GM12891 (cell line): ENCODE measurements at places on chromosomes 12 and 14.
A peak's percentile ranks its signal among the peaks of the same experiment; 100 is the strongest.

GRCh38 chr12:107655281-107656065 lies 30.1 kb upstream of the PWP1 start:
- no peak for DNase-seq

DNA sequence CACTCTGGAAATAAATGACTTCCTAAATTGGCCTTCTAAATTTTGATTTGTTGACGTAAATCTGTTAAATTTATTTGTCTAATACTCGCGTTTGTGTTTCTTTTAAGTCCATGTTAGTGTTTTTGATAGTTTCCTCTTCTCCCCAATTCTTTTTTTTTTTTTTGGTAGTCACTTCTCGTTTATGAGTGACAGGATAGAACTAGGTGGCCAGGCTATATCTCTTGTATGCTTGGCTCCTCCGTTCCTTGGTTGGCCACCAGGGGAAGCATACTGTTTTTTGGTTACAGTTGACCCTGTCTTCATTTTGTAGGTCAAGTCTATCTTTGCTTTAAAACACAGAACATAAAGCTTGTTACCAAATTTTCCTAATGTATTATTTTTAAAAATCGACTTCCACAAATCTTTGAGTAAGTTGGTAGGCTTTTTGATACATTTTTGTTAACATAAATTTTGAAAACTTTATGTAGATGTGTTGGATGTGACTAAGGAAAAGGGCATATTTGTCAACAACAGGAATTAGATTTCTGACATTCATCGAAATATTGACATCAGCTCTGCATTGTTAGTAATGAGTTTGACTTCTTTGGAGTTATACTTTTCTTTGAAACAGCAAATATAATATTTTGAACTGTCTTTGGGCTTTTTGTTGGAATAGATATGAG lies 2.2 kb downstream of the RCOR1 start:
- DNase-seq = peak; percentile 62

GRCh38 chr12:98379106-98379505 lies 136.3 kb upstream of the TMPO start:
- DNase-seq = no peak

DNA sequence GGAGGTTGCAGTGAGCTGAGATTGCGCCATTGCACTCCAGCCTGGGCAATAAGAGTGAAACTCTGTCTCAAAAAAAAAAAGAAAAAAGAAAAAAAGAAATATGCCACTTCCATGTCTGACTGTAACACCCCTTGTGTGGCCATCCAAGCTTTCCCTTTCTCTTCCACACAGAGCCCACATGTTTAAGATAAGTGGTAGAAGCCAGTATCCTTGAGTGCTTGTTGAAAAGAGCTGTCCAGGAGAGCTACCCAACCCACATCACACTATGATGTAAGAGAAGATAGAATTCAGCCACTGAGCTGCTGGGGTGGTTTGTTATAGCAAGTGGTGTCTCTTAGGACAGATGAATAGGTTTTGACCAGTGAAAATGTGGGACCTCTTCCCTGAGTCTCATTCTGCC lies 82.1 kb downstream of the ZNF664 start:
- no peak for DNase-seq

DNA sequence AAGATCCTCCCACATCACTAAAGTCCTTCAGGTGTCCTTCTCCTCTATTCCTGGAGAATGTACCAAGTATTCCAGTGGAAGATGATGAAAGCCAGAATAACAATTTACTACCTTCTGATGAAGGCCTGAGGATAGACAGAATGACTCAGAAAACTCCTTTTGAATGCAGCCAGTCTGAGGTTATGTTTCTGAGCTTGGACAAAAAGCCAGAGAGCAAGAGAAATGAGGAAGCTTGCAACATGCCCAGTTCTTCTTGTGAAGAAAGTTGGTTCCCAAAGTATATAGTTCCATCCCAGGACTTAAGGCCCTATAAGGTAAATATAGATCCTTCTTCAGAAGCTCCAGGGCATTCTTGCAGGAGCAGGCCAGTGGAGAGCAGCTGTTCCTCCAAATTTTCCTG lies 54.6 kb upstream of the HELB start:
- DNase-seq = no peak

- no peak for DNase-seq
These were observed 70.9 kb downstream of the PIK3C2G start for GRCh38 chr12:18332173-18332572.

DNA sequence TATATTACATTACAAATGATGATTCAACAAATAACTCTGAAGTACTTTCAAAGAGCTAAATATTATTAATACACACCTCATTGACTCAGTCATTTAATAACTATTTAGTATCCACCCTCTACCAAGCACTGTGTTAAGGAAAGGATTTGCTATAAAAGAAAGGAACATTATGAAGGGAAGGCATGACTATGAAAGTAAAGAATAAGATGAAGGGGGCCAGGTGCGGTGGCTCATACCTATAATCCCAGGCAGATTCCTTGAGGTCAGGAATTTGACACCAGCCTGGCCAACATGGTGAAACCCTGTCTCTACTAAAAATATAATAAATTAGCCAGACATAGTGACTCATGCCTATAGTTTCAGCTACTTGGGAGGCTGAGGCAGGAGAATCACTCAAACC lies 107.9 kb downstream of the PLCZ1 start:
- DNase-seq = no peak

DNA sequence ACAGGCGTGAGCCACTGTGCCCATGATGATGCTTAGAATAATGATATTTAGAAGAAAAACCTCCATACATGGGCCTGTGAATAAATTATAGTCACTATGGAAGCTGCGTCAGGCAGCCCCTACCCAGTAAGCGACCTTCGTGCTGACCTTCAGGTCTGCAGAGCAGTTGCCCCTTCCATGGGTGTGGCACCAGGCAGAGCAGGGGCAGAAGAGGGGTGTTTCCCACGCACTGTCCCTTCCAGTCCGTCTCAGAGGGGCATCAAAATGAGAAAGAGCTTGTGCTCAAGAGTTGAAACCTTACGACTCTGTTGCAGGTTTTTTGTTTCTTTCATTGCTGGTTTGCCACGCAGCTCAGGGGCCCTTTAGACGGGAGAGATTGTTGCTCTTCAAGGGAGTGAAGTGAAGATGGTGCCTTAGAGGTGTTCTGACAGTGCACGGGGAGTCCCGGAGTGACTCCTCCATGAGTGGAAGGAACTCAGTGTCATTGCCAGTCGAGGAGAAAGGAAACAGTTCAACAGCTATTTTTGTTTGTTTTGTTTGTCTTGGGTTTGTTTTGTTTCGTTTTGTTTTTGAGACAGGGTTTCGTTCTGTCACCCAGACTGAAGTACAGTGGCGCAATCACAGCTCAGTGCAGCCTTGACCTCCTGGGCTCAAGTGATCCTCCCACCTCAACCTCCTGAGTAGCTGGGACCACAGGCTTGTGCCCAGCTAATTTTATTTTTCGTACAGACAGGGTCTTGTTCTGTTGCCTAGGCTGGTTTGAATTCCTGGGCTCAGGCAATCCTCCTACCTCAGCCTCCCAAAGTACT lies 13.9 kb downstream of the CKB start:
- DNase-seq = no peak

DNA sequence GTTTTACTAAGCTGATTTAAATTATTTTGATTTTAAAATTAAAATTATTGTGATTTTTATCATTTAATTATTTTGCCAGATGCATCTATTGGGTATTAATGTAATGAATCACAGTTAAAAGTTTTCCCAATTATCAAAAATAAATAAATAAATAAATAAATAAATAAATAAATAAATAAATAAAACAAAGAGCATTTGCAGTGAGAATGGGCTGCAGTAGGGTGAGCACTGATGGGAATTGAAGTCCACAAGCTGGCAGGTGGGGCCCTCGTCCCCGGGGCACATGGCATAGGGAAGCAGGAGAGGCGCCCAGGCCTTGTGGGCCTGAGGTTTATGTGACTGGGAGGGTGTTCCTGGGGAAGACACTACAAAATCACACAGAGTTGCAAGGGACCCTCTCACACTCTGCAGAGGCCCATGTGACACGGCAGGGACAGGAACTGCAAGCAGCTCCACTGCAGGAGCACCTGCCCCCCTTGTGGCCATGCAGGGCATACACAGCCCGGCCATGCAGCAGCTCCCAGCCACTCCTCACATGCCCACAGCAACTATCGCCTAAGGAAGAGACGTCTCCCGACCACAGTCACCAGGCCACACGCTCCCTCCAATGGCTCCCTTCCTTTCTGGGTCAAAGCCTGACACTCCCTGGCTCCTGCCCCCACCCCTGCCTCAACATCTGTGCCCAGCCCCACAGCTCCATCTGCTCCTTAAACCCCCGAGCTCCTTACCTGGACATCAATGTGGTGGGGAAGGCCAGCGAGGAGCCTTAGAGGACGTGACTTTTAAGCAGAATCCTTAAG lies 256.3 kb upstream of the SFSWAP start:
- DNase-seq = peak; percentile 67

GRCh38 chr14:53963320-53964227 lies 6.9 kb upstream of the BMP4 start:
- DNase-seq = no peak

- no peak for DNase-seq
These were observed 136.9 kb downstream of the ITPR2 start for GRCh38 chr12:26696048-26696612.

DNA sequence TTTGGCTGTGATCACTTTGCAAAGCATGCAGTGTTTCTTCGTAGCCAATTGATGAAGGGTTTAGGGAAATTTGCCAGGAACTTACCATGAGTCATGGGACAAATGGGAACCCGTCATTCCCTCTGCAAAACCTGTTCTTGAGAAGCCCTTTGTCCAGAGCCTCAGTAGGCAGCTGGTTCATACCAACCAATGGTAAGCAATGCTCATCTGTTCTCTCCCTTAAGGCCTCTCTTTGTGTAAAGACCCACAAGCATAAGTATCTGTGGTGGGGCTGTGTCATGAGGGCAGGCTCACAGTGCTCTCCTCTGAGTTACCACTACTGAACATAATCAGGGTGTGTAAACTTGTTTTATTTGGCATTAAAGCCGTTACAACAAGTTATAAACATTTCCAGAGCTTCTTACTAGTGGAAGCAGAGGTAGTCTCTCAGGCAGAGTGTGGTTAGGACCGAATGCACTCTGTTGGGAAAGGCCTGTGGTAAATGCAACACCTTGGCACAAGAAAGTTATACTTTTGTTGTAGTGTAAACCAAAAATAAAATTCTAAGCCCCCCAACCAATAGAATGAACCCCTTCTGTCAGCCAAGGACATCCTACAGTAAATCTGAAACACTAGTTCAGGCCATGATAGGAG lies 119.8 kb downstream of the SINHCAF start:
- no peak for DNase-seq

GRCh38 chr12:49866859-49867569 lies 24.1 kb upstream of the BCDIN3D start:
- DNase-seq = peak; percentile 93

DNA sequence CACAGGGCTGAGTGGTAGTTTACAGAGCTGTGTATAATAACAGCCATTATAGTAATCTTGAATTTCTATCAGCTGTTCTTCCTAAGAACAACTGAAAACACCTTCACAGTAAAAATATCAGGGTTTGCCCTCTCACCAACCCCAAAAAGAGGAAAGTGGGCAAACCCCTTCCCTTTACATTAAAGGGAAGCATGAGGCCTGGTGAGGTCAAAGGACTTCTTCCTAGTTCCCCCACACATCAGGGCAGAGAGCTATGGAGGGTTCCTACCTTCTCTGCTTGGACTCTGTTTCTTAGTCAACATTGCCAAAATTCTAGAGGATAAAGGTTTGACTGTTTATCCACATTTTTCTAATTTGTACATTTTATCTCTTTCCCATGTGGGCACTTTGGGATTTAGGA lies 4.4 kb upstream of the RPAP3 start:
- no peak for DNase-seq

DNA sequence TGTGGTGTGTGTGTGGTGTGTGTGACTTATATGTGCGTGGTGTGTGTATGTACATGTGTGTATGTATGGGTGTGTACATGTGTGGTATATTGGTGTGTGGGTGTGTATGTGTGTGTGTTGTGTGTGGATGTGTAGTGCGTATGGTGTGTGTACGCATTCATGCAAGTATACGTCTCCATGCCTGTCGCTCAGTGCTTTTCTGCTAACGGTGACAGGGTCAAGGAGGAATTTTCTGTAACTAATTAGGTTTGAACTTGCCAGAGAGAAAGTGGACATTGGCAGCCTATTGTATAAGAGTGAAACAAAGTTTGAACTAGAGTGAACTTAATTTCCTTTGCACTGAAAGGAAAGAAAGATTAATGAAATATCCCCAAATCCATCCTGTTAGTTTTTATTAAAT lies 120.9 kb upstream of the GSC start:
- no peak for DNase-seq

GRCh38 chr12:52873832-52874572 lies 25.2 kb upstream of the KRT78 start:
- peak; percentile 56 for DNase-seq

GRCh38 chr12:558580-558979 lies 98.8 kb downstream of the B4GALNT3 start:
- DNase-seq = no peak

- no peak for DNase-seq
These were observed 111.2 kb downstream of the LRRIQ1 start for GRCh38 chr12:85147331-85147730.

DNA sequence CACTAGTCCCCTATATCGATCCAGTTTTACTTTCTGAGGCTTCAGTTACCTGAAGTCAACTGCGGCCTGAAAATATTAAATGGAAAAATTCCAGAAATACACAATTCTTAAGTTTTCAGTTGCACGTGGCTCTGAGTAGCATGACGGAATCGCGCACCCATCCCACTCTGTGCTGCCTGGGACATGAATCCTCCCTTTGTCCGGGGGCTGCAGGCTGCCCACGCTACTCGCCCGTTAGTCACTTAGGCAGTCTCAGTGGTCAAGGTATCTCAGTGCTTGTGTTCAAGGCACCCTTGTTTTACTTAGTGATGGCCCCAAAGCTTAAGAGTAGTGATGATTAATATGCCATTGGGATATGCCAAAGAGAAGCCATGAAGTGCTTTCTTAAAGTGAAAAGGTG lies 46.6 kb downstream of the LGMN start:
- no peak for DNase-seq

DNA sequence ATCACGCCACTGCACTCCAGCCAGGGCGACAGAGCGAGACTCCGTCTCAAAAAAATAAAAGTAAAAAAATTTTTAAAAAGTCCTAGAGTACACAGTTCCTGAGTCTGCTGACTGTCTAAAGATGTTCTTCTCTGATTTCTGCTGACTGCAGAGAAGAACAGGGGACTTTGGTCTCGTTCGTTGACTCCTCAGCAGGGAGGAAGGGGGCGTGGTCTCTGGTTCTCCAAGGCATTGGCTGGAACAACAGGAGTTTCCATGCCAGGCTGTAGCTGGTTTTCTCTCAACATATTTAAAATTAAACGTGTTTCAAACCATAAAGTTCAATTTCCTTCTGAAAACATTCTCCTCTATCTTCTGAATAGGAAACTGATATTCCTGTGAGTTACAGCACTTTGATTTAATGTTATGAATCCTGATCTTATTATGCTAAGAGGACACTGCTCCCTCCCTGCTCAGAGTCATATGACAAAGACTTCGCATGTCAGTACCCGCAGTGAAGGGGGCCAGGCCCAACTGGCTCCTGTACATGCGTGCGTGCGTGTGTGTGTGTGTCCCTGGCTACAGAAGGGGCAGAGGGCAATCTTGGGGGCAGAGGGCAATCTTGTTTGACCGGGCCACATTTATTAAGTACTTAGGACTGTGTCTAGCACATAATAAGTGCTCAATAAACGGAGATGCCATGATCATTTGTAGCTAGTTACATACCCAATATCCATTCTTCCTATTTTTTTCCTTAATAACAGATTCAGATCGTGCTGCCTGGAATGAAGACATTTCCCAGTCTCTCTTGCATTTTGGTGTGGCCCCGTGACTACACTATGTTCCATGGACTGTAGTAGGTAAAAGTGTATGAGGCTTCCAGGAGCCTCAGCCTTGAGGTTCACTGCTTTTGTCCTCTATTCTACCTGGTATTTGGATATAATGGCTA lies 16.5 kb upstream of the HNF1A start:
- no peak for DNase-seq

- DNase-seq = no peak
These were observed 494.3 kb upstream of the USP15 start for GRCh38 chr12:61765926-61766325.
